ENCODE measurements at places on chromosomes 13 and 19.
A peak's percentile ranks its signal among the peaks of the same experiment; 100 is the strongest.

- no peak for DNase-seq
Observed at GRCh38 chr13:65292488-65292901, 1937.6 kb downstream of the PCDH9 start.

GRCh38 chr19:50344661-50345318, 15.6 kb upstream of the KCNC3 start:
- no peak for DNase-seq

DNA sequence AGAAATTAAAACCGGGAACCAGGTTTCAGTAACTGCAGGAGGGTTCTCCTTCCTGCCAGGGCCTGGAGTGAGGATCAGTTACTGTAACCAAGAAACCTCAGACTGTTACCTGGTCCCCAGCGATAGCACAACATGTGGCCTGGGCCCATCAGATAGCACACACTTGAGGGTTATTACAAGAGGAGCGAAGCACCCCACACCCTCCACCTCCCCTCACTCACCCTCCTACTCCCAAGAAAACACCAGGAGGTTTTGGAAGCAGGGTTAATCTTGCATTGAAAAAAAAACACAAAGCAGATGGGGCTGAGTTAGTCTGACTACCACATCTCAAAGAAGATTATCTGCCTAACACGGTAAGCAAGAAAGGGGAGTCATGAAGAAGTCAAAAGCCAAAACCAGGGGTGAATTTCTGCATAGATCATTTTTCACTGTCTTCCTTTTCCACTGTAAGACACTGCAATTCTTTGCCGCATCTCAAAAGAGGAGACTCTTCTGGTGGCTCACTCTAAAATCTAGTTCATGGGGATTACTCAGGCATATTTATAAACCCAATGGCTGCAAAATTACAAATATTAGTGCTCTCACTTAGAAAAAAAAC, 75.9 kb upstream of the DOCK9 start:
- no peak for DNase-seq

DNA sequence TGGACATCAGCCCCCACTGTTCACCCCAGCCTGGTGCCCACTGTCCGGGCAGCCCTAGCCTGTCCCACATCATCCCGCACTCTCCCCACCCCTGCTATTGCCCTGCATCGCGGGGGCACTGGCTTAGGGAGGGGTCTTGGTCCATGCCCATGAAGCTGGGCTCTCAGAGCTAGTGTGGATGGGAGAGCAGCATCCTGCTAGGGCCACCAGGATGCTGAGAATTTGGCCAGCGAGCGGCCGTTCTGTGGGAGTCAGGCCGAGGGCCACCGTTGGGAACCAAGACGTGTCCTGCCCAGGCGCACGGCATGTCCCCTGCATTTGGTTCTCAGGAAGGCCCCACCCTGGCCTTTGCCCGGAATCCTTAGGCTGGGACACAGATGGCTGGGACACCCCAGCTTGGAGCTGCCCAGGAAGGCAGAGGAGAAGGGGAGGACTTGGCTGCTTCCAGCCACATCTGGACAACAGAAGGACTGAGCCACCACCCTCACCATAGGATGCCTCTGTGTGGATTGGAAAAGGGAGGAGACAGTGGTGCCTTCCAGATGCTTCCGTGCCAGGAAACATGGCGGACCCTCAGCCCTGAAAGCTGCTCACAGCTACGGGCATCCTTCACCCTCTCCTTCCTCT, 14.6 kb downstream of the ADGRE5 start:
- no peak for DNase-seq

GRCh38 chr19:35142606-35143230, 337 bp upstream of the FXYD7 start:
- peak; percentile 73 for DNase-seq

- DNase-seq = no peak
Observed at GRCh38 chr13:44465318-44465717, 91.7 kb downstream of the SERP2 start.

GRCh38 chr19:9040131-9040530, 29.9 kb upstream of the MUC16 start:
- DNase-seq = no peak

DNA sequence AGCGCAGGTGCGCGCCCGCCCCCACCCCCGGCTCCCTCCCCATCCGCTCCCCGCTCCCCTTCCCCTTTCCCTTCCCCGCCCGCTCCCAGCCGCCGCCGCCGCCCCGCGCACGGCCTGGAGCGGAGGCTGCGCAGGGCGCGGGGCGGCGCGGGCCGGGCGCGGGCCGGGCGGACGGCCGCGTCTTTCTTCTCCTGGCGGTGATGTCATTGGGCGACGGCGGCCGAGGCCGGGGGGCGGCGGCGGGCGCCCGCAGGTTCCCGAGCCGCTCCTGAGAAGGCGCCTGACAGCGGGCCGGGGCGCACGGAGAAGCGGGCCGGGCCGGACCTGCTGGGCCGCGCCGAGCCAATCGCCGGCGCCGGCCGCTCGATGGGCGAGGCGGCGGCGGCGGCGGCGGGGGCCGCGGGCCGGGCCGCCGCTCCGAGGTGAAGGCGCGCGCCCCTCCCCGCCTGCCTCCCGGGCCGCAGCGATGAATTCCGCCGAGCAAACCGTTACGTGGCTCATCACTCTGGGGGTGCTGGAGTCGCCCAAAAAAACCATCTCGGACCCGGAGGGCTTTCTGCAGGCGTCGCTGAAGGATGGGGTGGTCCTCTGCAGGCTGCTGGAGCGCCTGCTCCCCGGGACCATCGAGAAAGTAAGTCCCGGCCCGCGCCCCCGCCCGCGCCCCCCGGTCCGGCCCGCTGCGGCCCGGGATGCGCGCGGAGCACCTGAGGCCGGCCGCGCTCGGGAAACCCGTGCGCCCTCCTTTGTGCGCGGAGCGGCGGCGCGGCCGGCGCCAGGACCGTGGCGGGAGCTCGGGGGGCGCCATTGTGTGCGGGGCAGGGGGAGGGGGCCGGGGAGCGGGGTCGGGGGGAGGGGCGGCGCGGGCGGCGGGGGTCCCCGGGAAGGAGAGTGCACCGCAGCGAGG, at the start of gene ARHGEF7:
Gene ARHGEF7, plus strand, starts transcription at position 250 of the 904 bp plus-strand sequence. Its CDS starts 217 bp downstream, at position 467.
- peak; percentile 66 for DNase-seq

Data from right kidney (tissue), 9 donors.